AG04450 (cell line): ENCODE measurements at places on chromosomes 6 and 20. TPM values are rescaled to one million over a fixed set of nuclear protein-coding genes. Genes with fewer than 3 reads are reported as not detected.

The FYN gene
- polyA plus RNA-seq = 25.2 and 29.0 TPM in 2 replicates

The BMP2 gene
- 1.6 and 1.8 TPM in 2 replicates for polyA plus RNA-seq

The LY6G6F gene
- not detected in 2 replicates for polyA plus RNA-seq

The MTFR2 gene
- 2.6 and 3.3 TPM in 2 replicates for polyA plus RNA-seq

The CLPSL2 gene
- not detected in 2 replicates for polyA plus RNA-seq

The PLN gene
- polyA plus RNA-seq = 0.10 and 0.14 TPM in 2 replicates

The CNR1 gene
- not detected in 2 replicates for polyA plus RNA-seq

The NOP56 gene
- polyA plus RNA-seq = 126 and 142 TPM in 2 replicates

The SYS1 gene
- polyA plus RNA-seq = 25.1 and 33.4 TPM in 2 replicates

The PREX1 gene
- polyA plus RNA-seq = 0.50 and 0.69 TPM in 2 replicates

The TNXB gene
- polyA plus RNA-seq = 0.25 and 0.35 TPM in 2 replicates

The RAET1G gene
- 3.0 TPM in 2 replicates for polyA plus RNA-seq

The HLA-DQA2 gene
- not detected in 2 replicates for polyA plus RNA-seq

The REM1 gene
- not detected in 2 replicates for polyA plus RNA-seq

The MYT1 gene
- not detected in 2 replicates for polyA plus RNA-seq

The SLC17A3 gene
- polyA plus RNA-seq = 0.04 TPM in 1 of 2 replicates, not detected in the other

The B3GALT4 gene
- 1.1 and 1.4 TPM in 2 replicates for polyA plus RNA-seq

The TBCC gene
- polyA plus RNA-seq = 19.6 and 21.7 TPM in 2 replicates

DNA sequence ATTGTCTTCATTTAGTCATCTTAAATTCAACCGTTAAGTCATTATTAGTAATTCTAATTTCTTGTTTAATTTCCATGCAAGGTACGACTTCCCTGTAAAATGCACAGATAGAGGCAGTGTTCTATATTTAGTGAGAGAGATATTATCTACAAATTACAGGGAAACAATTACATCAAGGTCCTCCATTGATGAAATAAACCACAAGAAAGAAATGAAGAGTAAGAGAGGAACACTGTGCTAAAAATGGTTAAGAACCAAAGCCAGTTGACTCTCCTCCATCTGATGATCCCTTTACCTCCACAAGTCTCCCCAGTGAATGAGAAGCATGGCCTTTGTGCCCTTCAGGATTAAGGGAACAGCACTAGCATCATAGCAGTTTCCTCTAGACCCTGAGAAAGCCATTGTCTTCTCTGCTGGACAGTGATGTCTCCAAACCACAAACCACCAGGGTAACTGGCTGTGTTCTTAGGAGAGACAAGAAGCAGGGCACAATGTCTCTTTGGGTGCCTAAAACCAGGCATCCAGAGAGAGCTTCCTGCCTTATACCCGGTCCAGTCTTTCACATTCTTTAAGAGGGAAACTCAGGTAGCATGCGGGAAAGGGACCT lies 38.1 kb downstream of the IRF4 start:
- DNase-seq = no peak

GRCh38 chr6:53035549-53036213 lies 29.5 kb upstream of the FBXO9 start:
- no peak for DNase-seq

DNA sequence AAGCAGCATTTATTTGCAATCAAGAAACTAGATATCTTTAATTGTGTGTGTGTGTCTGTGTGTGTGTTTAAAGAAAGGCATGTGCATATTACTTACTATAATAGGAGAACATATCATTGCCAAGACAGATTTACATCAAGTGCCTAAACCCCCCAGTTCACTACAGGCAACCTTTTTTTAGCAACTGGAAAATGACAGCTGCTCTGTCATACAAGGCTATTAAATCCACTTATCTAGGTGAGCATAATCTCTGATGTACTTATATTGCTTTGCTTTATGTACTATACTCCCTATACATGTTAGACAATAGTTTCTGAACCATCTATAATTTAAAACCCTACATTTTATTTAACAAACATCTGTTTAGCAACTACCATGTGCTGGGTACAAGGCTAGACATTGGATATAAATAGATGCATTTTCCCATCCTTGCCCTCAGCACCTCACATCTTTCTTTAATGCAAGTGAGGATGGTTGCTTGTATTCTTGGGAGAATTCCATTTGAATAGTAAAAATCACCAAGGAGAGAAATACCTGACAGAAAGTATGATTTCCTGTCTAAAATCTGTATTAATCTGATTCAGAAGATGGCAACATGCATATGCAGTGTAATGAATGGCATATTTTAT lies 398.3 kb downstream of the LAMA2 start:
- DNase-seq = no peak

DNA sequence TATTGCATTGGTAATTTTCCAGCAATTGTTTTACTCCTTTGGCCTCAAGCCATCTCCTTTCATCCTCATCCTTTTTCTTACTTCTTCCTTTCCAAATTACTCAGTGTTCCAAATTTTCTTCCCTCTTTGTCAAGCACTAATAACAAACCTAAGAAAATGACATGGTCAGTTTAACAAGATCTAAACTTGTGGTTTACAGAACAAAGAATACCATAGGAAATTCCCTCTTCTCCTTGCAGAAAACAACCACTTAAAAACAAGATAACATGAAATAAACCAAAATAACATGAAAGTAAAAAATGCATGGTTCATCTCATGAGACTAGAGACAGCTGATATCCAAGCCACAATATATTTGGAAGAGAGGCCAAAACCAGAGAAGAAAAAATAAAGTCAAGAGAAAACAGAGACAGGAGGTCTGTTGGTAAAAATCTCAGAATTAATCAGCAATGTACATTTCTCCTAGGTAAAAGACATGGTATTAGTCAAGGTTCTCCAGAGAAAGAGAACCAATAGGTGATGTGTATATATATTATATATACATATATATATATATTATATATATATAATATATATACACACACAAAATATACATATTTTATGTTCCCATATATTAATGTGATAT lies 51.0 kb upstream of the SENP6 start:
- no peak for DNase-seq

GRCh38 chr6:139376017-139376330 lies 1.5 kb upstream of the CITED2 start:
- no peak for DNase-seq

- no peak for DNase-seq
Observed at GRCh38 chr6:2124260-2124709, 121.1 kb downstream of the GMDS start.

DNA sequence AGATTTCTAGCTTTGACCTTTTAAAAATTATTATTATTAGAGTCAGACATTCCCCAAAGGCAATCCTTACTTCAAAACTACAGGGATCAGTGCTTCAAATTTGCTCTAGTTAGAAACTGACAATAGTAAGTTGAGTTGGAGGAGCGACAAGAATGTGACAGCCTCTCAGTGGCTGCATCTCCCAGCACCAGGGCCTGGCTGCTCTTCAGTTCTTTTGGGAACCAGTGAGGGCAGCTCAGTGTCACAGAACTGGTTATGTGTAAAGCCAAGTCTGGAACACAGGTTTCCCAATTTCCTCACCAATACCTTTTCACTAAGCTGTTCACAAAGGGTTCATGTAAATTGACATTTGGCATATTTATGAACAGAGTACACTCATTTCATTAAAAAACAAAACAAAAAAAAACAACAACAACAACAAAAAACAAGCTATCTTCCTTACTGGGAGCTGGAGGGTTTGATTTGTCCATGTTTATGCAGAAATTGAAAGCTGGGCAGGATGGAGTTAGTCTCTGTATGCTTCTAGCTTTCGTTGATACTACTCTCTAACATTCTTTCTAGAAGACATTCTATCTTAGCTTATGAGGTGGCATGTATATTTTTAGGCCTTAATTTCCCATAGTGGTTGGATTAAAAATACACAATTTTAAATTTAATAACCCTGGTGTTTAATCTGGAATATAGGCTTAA lies 95.0 kb downstream of the SAMD5 start:
- DNase-seq = no peak

DNA sequence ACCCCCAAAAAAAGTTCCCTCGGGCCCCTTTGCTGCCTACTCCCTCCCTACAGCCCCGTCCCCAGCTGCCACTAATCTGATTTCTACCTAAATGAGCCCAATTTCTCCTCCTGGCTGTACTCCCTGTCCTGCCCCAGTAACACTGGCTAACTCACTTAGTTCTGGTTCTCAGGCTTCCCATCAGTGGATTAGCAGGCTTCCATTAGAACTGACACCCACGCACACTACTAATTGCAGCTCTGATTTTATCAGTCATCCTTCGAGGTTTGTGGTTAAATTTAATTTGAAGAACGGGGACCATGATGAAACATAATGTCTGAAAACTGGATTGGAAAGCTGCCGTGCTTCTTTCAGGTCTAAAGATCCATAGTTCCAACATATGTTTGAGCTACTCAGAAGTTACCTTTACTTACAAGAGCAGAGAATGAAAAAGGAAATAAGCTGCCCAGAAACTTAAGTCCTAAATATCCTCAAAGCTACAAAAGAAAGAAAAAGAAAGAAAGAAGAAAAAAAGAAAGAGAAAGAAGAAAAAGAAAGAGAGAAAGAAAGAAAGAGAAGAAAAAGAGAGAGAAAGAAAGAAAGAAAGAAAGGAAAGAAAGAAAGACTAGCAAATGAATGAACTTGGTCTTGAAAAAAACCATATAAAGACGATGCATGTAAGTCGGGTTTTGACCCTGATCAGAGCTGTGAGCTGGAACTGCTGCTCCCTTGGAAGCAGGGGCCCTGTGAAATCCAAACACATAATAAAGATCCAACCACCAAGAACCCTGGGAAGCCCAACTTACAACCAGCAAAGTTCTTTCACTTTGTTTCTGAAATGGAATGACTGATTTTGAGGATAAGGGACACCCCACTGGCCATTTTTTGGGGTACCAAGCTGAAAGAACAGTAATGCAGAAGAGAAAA lies 51.7 kb downstream of the CNKSR3 start:
- no peak for DNase-seq

- DNase-seq = no peak
Observed at GRCh38 chr20:63198606-63199005, 17.3 kb downstream of the YTHDF1 start.

DNA sequence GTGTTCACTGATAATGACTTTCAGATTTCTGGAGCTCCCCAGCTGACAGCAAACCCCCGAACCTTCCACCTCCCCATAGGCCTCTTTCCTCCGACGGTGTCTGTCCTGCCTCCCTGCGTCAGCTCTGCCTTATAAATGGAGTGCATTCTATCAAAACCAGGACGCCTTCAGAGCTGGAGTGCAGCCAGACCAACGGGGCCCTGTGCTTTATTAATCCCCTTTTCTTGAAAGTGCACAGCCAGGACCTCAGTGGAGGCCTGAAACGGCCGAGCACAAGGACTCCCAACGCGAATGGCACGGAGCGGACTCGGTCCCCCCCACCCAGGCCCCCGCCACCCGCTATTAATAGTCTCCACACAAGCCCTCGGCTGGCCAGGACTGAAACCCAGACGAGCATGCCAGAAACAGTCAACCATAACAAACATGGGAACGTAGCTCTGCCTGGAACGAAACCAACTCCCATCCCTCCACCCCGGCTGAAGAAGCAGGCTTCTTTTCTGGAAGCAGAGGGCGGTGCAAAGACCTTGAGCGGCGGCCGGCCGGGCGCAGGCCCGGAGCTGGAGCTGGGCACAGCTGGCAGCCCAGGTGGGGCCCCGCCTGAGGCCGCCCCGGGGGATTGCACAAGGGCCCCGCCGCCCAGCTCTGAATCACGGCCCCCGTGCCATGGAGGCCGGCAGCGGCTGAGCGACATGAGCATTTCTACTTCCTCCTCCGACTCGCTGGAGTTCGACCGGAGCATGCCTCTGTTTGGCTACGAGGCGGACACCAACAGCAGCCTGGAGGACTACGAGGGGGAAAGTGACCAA lies 42.3 kb upstream of the NAA20 start:
- peak; percentile 92 for DNase-seq

- no peak for DNase-seq
Observed at GRCh38 chr6:125931733-125932450, 24.7 kb upstream of the HINT3 start.

DNA sequence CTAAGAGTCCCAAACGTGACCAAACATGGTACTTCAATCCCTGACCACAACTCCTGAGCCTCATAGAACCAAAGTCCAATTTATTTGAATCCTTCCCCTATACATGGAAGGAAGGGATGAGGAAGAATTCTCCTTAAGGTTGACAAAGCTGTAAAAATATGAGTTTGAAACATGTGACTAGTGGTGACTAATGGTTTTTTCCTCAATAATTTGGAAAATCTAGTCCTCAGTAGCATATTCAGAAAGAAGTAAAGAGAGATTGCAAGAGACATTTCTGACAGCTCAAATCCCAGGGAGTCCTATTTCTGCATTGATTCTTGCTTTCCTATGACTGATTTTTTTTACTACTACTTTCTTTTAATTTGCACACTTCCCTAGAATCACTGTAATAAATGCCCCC lies 443.7 kb downstream of the FRK start:
- DNase-seq = no peak

GRCh38 chr20:41692479-41693135 lies 74.4 kb upstream of the CHD6 start:
- DNase-seq = no peak

GRCh38 chr6:156437121-156437879 lies 339.9 kb upstream of the ARID1B start:
- DNase-seq = no peak

DNA sequence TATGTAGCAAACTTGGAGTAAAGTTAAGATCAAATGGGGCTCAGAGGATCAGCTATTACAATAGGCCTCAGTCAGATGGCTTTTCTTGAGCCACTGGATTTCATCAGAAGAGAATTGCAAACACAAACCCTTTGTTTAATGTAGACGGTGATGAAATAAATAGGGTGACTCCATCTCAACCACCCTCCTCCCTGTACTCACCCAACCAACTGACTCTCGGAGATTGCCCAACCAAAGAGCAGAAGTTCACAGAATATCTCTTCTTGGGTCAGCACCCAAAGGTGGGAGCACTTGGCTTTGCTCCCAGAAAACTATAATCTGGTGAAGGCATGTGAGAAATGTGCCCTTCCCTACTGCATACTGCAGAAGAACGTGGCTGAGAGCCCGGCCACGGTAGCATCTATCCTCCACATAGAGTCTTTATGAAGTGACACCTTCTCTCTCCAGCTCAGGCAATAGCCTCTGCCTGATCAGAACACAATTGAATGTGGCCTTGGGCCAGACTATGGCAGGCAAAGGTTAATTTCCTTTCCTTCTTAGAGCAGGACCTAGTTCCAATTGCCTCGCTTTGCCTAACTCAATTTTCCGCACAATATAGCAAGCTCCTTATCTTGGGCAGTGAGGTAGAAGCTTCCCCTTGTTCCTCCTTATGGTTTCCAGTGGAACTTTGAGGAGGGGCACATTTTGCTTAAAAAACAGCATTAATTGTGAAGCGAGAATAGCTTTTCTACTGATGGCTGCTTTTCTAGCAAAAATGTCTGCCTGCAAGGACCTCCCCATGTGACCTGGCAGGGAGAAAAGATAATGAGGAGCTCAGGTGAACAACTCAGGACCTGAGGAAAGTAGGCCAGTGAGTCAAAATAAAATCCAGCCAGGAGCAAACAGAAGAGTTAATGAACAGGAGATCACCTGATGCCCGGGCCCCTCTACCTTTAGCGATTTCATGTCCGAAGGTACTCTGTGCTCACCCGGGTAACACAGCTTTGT lies 79.4 kb downstream of the GFOD1 start:
- peak; percentile 54 for DNase-seq

- DNase-seq = no peak
Observed at GRCh38 chr6:3857468-3858456, 8.6 kb downstream of the FAM50B start.

- no peak for DNase-seq
Observed at GRCh38 chr20:7490288-7490687, 450.0 kb downstream of the HAO1 start.
